ENCODE measurements at places on chromosomes 11 and 22. TPM values are rescaled to one million over a fixed set of nuclear protein-coding genes. Genes with fewer than 3 reads are reported as not detected.

- no peak for DNase-seq
Measured at GRCh38 chr22:23925020-23925606, 30.9 kb downstream of the MIF start.

ST3GAL4 gene
- total RNA-seq = 7.0 TPM

- no peak for DNase-seq
Measured at GRCh38 chr11:117980280-117980679, 5.9 kb upstream of the IL10RA start.

- no peak for DNase-seq
Measured at GRCh38 chr11:92964471-92964870, 5.0 kb upstream of the MTNR1B start.

GDPD4 gene
- 0.44 TPM for total RNA-seq

DNA sequence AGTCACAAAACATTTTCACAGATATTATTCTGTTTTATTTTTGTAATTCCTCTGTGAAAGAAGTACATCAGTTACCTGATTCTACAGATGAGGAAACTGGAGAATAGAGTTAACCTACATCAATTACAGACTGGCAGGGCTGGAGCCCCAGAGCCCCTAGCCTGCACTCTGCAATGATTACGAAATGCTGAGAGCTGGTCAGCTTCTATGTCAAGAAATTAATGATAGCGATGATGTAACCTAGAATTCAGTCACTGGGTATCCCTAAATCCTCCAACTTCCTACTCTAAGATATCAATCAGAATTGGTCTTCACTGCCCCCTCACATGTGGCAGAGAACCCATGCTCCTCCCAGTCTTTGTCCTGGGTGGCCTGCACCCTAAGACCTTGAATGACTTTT lies 273.5 kb upstream of the PLET1 start:
- DNase-seq = no peak

- DNase-seq = no peak
Measured at GRCh38 chr11:35146074-35146521, 7.1 kb downstream of the CD44 start.

DNA sequence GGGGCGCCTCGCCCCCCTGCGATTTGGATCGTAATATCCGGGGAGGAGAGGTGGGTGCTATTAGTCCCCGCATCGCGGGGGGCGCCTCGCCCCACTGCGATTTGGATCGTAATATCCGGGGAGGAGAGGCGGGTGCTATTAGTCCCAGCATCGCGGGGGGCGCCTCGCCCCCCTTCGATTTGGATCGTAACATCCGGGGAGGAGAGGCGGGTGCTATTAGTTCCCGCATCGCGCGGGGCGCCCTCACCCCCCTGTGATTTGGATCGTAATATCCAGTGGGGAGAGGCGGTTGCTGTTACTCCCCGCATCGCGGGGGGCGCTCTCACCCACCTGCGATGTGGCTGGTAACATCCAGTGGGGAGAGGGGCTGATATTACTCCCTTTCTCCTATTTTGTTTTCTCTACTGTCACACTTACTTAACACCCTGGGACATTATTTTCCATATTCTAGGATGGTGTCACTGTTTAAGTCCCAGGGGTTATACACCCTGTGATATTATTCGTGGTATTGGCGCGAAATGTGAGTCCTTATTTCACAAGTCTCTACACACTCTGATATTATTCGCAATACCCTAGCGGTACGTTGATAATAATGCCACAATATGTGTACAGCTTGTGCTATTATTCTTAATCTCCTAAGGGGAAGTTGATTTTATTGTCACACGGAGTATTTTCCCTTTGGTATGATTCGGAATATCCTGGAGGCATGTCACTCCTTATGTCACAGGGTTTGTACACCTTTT lies 57.8 kb upstream of the ALDH3B2 start:
- no peak for DNase-seq

Data from right lobe of liver (tissue), 6 donors.